ENCODE measurements at places on chromosomes 13 and 19.

GRCh38 chr13:69296130-69296529 is 811.5 kb upstream of the ATXN8OS start:
- DNase-seq: no peak

- no peak for DNase-seq
Measured at GRCh38 chr13:49571299-49572240, 13.8 kb downstream of the RCBTB1 start.

GRCh38 chr19:32819419-32820400 is 49.9 kb downstream of the SLC7A9 start:
- DNase-seq: no peak

DNA sequence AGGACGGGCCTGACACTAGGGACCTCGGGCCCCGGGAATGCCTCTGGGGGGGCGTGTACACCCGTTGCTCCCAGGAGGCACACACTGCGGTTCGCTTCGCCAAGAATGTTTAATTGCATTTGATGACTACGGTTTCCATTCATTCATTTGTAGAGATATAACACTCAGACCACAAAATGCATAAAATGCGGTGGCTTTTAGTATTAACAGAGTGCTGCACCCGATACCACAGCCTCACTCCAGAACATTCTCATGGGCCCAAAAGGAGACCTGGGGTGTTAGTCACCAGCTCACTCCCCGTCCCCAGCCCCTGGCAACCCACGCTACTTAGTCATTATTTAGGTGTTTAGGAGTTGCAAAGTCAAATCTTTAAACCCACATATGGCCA is 21.8 kb downstream of the HCN2 start:
- DNase-seq: peak; percentile 43

All from COLO829 (cell line).